ENCODE measurements at places on chromosomes 2 and 18.

DNA sequence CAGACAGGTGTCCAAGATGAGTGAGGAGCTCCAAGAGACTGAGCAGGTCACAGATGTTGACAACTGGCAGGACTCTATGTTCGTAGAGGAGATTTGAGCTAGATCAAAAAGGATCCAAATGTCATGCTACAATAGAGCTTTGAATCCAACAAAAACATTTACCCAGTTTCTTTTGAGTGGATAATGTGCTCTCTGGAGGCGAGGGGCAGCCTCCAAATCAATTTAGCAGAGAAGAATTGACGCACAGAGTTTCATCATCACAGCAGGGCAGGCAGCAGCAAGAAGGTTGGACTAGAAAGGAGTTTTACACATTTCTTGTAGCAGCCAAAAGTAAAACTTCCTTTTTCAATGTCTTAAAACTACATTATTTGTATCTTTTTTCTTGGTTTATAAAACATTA lies 653.0 kb downstream of the RNF144A start:
- DNase-seq, result peak; percentile 26

DNA sequence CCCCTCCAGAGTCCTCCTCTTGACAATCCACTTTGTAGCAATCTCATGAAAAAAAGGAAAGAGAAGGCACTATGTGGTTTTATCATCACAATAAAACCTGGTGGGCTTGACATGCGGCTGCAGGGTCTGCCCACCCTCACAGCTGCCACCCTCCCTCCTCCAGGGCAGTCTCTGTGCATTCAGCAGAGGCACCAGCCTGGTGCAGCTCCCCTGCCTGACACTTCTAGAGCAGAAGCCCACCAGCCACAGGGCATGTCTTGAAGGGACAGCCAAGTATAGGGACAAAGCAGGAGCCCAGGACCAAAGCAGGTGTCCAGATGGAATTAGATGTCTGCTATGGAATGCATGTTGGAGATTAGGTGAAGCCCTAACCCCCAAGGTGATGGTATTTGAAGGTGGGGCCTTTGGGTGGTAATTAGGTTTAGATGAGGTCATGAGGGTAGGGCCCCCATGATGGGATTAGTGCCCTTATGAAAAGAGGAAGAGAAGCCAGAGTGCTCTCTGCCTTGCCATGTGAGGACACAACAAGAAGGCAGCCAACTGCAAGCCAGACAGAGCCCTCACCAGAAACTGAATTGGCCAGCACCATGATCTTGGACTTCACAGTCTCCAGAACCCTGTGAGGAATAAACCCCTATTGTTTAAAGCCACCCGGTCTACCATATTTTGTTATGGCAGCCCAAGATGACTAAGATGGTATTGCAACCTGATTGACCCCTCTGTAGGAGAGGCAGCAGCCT lies 86.9 kb downstream of the MCFD2 start:
- DNase-seq, result no peak

DNA sequence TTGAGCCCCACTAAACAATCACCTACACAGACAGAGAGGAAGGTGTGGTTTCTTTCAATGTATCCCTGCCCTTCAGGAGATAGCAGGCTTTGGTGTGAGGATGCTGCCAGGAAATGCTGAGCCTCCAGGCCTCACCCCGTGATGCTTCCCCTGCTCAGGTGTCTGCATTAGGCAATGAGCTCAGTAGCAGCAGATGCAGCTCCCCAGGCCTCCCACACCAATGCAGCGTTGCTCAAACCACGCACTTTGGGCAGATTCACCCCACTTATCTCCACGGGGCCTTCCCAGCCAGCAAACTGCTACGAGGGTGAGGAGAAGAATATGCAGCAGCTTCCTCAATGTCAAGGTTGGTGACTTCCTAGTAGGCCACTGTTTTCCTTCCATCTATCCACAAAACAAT lies 229.3 kb upstream of the PXDN start:
- no peak for DNase-seq

- no peak for DNase-seq
Measured at GRCh38 chr2:152415231-152415642, 80.3 kb downstream of the FMNL2 start.

DNA sequence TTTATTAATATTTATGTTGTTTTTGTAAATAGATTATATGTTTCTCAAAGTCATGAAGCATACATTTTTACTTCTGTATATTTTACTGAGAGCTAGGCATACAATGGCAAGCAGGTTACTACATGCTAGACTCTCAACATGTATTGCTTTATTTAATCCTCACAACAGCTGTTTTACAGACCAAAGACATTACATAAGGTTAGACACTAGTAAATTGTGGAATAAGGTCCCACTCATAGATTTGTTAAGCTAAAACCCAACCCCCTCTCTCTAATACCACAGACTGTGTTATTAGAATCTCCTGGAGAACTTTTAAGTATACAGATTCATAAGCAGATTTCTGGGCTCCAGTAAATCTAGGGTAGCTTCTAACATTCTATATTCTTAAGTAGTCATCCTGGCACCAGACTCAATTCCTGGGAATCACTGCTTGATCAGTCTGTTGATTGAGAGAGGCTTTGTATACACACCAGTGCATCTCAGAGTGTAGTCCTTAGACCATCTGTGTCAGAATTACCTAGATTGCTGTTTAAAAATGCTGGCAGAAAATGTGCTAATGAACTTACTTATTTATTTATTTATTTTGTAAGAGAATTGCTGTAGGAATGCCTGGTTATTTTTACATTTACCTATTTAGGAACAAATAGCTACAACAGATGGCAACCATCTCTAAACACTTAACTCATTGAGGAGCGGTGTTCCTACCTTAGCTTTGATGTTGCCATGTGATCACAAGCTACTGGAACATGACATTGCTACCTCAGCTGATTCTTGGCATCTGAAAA lies 153.5 kb upstream of the CAVIN2 start:
- no peak for DNase-seq

- DNase-seq, result no peak
Measured at GRCh38 chr2:157327200-157327599, 1.6 kb upstream of the ERMN start.

- DNase-seq, result no peak
Measured at GRCh38 chr18:3966642-3967358, 488.3 kb downstream of the DLGAP1 start.

DNA sequence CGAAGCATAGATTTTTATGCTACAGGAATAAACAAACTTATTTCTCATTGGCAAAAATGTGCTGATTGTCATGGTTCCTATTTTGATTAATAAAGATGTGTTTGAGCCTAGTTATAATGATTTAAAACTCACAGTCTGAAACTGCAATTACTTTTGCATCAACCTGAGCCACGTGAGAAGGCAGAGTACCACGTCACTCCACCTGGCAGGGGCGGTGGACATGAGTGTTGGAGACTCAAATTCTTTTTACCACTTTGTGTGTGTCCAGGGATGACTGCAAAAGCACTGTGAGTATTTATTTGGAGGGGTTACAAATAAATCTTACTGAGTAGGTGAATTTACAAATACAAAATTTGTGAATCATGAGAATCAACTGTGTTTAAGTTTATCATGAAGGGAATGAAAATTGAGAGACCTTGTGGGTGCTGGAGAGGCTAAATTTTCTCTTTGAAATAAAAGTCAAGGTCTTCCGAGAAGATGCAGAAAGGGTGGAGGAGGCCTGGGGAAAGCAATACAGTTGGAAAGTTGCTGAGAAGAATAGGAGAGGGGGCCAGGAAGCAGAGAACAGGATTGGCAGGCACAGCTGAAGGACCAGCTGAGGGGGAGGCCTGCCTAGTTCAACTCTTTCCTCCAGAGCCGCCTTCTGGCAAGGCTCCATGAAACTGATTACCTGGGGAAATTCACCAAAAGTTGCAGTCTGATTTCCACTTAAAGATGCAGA lies 316.4 kb downstream of the MYCN start:
- DNase-seq, result no peak

GRCh38 chr2:175111200-175111657 lies 56.8 kb downstream of the ATF2 start:
- DNase-seq, result no peak

DNA sequence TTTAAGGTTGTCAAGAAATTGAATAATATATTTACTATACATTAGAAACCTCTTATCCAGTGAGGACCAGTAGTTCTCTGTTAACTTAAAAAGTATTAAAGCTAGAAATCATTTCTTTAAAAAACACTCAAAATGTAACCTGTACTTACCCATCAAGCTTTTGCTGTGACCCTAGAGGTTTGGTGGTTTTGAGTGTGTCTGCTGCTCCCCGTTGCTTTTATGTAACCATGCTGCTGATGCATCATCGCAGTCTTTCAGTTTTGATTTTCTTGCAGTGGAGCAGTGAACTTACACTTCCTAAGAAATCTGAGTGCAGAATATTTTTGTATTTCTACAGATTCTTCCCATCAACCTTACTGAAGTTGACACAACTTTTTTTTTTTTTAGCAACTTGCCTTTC lies 34.2 kb downstream of the MRPS9 start:
- no peak for DNase-seq

- DNase-seq, result no peak
Measured at GRCh38 chr2:31110998-31111397, 27.2 kb downstream of the GALNT14 start.

GRCh38 chr2:14901737-14902136 lies 269.2 kb downstream of the LRATD1 start:
- no peak for DNase-seq

DNA sequence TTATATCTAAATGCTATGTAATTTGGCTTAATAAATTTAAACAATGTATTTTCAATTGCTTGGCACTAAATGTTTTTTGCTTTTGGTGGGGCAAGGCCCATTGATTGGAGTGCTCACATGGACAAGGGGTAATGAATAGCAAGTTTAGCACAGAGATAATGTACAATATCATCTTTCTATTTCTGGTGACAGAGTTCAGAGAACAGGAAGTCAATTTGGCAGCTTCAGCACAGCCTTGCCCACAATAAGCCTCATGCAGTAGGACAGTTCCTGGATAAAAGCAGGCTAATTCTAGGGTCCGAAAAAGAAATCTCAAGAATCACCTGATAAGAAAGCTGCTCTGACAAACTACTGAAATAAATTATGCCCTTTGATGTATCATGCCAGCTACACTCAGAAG lies 443.9 kb upstream of the FSHR start:
- DNase-seq, result no peak

DNA sequence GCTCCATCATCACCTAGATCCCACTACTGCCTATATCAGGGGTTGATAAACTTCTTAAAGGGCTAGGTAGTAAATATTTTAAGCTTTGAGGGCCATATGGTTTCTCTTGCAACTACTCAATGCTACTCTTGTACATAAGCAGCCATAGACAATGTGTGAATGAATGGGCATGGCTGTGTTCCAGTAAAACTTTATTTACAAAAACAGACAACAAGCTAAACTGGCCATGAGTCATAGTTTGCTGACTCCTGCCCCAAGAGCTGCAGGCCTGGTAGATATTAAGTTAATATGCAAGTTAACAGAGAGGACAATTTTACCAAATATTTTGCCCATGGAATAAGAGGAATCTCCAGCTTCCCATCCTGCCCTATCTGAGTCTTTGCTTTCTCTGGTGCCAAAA lies 29.8 kb upstream of the MYO3B start:
- no peak for DNase-seq

DNA sequence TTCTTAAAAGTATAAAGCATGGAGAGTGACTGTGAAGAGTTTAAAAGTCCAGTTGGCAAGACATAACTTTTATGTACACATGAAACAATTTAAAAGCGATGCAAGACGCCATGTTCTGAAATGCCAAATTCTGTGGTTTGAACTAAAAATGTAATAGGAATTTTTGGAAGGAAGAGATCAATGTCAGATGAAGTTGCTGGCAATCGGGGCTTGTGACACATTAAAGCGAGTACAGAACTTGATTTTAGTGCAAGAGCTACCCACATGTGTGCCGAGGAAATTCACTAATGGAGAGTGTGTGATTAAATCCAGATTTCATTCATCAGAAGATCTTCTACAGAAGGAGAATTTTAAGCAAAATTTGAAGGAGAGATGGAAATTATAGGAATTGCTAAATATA lies 220.2 kb upstream of the CCDC68 start:
- no peak for DNase-seq

GRCh38 chr2:189521699-189522434 lies 58.7 kb downstream of the SLC40A1 start:
- no peak for DNase-seq

DNA sequence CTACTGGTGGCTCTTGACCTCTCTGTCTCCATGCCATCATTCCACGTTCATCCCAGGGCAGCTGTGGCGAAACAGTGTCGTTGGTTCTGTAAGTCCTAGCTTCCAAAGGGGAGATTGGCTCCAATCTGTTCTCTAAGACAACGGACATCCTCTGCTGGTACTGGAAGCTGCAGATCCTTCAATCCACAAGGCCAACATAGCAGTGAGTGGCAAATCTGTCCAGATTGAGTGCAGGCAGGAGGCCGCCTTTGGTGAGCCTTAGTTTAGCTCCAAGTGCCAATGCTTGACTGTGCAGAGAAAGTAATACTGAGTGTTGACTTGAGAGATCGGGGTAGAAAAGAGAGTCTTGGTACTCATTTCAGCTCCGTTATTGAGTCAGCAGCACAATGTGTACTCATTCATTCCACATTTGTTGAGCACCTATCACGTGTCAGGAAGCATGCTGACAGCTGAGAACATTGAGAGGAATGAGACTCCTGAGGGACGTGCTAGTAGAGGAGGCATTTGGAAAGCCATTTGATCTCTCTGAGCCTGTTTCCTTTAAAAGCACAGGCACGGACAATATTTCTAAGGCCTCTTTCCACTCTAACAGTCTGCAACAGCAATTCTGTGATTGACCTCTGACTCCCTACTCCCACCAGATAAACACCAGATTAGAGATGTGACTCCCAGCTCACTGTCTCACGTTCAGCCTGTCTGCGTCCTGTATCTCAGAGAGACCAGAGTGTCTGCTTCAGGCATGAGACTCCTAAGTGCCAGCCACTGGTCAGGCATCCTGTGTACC lies 306.0 kb downstream of the CLIP4 start:
- DNase-seq, result no peak

DNA sequence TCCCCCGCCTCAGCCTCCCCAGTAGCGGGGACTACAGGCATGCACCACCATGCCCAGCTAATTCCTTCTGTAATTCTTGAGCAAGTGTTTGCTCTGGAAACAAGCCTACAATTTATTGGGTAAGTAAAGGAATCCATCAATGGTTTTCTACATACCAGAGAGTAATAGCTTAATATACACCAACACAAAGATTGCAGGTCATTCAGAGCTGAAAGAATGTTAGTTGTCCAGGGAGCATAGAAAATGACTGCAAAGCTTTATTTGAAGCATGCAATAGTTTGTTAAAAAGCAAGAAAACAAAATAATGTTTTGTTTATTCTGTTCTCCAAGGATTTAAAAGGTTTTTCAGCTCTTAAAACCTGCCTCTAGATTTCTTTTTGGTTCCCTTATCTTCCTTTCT lies 5.6 kb downstream of the IDH1 start:
- no peak for DNase-seq

Measured in right cardiac atrium (tissue), 5 donors.